ENCODE measurements at places on chromosomes 4 and X.

GRCh38 chrX:53374923-53375322 lies 47.5 kb downstream of the SMC1A start:
- DNase-seq: no peak

DNA sequence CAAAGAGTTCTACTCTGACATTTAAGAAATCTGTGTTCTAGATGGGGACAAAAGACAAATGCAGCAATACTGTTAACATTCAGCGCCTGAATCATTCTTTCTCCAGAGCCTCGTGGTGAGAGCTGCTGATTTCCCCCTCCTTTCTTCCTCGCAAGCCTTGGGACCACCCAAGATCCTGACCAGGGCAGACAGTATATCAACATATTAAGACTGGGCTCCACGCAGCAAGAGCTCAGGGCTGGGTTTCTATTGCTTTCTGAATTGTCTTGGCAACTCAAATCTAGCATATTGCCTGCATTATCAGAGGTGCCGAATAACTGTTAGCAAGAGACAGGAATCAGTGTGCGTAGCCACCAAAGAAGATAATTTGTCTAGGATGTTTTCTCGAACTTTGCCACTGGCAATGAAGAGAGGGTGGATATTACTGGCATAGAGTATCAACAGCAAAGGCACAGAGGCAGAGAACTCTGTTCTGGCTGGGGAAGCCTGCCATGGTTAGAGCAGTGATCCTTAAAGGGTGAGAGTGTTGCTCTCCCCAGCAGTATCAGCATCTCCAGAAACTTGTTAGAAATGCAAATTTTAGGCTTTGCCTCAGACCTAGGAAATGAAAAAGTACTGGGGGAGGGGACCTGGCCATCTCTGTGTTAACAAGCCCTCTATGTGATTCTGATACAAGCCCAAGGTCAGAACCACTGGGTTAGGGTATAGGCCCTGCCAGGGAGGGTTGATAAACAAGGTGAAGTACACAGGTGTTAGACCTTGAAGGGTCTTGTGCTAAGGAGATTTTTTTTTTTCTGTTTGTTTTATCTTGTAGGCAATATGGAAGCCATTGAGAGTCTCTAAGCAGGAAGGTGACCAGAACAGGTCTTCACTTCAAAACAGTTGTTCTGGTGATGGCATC lies 46.2 kb upstream of the MID1IP1 start:
- DNase-seq: no peak

- no peak for DNase-seq
These were observed 156.3 kb downstream of the BTC start for GRCh38 chr4:74638001-74638400.

DNA sequence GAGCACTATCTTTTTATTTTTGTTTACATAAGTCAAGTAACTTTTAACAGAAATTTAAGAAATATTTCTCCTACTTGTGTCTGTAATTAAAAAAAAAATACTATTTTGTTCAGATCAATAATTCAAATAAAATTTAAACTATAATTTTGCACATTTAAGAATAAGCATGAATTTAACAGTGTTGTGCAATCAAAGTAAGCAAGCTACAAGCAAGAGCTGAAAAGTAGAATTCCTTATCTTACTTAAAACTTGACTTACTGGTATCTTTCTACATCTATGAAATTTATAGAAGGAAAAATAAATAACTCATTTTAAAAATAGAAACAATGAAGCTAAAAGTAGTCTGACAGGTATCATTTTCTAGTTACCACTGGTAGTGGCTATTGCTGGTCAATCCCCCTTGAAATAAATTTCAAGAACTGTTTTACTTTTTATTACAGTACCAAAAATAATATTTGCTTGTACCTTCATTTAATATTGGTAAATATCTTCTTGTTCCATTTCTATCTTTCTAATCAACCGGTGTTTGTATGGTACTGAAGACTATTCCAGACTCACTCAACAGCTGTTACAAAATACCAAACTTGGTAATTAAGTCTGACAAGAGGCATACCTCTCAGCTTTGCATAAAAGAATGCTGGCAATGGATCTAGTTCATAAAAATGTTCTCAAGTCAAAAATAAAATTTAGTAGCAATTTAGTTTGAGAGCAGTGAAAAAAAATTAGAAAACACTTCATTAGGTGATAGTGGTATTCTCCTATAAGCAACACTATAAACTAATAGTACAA lies 62.2 kb downstream of the NOCT start:
- no peak for DNase-seq

DNA sequence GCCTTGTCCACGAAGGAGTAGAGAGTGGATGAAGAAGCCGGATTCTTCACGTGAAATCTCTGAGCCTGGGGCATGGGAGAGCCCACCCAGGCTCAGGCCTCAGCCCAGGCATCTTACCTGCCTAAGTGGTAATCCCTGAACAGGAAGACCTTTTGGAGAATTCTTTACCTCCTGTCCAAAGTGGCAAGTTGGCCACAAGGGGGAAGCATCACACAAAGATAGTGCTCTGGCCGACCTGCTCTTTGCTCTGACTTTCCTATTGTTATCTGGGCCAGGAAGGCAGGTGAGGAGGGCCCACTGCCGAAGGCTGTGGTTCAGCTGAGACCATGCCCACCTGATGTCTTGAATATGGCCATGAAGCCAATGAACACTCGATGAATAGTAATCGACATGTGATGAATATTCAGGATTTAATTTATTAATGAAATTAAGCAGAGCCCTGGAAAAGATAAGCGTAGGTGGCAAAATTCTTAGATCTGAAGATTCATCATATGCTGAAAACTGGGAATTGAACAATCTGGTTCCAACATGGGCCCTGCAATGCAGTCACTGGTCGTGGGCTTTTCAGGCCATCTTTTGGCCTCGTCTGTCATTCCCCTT lies 93.8 kb downstream of the PDGFRA start:
- DNase-seq: peak; percentile 70

GRCh38 chr4:123167931-123168330 lies 228.7 kb upstream of the SPRY1 start:
- DNase-seq: no peak

GRCh38 chrX:12922599-12922919 lies 16.1 kb downstream of the TLR8 start:
- DNase-seq: no peak

- no peak for DNase-seq
These were observed 942.3 kb upstream of the SLIT2 start for GRCh38 chr4:19309378-19309777.

GRCh38 chrX:27924261-27924660 lies 57.0 kb downstream of the DCAF8L1 start:
- no peak for DNase-seq

DNA sequence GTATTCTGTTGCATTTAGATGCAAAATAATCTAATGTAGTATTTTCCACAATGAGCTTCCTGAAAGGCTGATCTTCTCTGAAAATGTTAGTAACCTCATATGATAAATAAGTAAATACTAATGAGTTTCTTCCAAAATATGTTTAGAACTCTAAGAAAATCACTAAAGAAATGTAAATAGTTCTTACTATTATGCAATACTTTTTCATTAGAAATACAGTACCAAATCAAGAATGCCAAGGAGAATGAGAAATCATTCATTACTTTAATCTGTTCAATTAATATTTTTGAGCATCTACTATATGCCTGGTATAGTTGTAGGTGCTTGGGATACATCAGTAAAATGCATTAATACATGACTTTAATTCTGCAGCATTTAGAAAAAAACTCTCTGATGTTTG lies 130.6 kb downstream of the IL1RAPL1 start:
- no peak for DNase-seq

DNA sequence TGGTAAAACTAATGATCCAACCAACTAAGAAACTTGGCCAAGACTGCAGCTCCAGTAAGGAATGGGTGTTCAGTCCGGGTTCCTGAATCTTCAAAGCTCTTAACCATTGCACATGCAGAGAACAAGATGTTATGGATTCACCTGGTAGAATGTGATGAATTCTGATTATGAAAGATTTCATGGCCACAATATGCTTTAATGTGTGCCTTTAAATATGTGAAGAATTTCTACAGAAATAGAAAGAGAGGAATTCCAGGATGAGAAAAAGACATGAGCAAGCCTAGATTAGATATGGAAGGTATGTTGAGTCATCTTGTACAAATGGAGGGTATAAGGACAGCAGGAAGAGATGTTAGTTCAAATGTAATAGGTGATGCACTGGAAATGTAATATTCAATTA lies 472.2 kb upstream of the TENM3 start:
- no peak for DNase-seq

- DNase-seq: no peak
These were observed 1.1 kb downstream of the GAB1 start for GRCh38 chr4:143337600-143338287.

- DNase-seq: no peak
These were observed 56.7 kb upstream of the FGFBP2 start for GRCh38 chr4:16019649-16020048.

Data from NCI-H510A (cell line).